Neural crest cell (in vitro differentiated cells): ENCODE measurements at places on chromosomes 5 and 9.

DNA sequence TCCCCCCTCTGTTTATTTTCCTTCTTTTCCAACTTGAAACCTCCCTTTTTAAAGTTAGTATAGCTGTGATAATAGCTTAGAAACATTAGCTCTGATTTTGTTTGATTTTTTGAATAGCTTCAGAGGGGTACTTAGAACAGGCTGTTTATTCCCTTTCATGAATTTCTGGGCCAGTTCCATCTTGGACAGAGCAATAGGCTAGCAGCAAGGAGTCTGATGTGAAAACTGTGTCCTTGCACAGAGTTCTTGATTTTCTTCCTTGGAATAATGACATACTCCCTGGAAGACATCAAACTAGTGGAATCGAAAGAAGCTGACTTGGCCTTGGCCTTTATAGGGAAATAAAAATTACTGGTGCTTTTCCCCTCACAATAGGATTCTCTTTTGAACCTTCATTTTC, 32.9 kb downstream of the NTRK2 start:
- H3K4me3 ChIP-seq = no peak overlapping the region
- no peaks in the 10 kb centered on the region for H3K27me3 ChIP-seq
- H3K4me1 ChIP-seq = peaks cover 21% of the 10 kb centered on the region

GRCh38 chr5:165029099-165029870, 1523.9 kb downstream of the MAT2B start:
- no peak overlapping the region for H3K4me3 ChIP-seq
- no peak for DNase-seq
- no peak overlapping the region for H3K27ac ChIP-seq
- no peaks in the 10 kb centered on the region for H3K27me3 ChIP-seq

- no peaks in the 10 kb centered on the region for H3K4me1 ChIP-seq
- DNase-seq = no peak
- H3K36me3 ChIP-seq = peaks cover 3% of the 10 kb centered on the region
These were observed 119.9 kb downstream of the FRMD3 start for GRCh38 chr9:83418283-83418682.

- H3K4me3 ChIP-seq = no peak overlapping the region
- DNase-seq = no peak
- peak overlapping the region; percentile 17 for H3K27ac ChIP-seq
- peaks cover 26% of the 10 kb centered on the region for H3K4me1 ChIP-seq
- H3K36me3 ChIP-seq = peaks cover 37% of the 10 kb centered on the region
These were observed 356.9 kb downstream of the SEMA5A start for GRCh38 chr5:9188956-9189355.

DNA sequence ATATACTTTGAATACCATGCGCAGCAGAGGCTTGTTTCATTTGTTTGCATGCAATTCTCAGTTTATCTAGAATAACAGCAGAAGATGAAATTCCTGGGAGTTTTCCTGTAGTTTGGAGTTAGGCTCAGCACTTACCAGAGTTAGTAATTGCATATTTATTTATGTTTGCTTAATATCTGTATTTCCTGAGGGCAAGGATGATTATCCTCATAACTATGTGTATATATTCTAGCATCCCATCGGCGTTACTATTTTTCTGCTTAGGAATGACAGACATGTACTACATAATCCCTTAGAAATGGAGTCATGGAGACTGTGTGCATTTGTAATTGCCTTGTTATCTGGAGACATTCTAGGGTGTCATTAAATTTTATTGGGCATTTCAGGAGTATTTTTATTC, 1184.8 kb downstream of the DTWD2 start:
- DNase-seq = no peak
- H3K4me3 ChIP-seq = no peak overlapping the region
- no peaks in the 10 kb centered on the region for H3K27me3 ChIP-seq
- peaks cover 2% of the 10 kb centered on the region for H3K36me3 ChIP-seq

- H3K4me3 ChIP-seq = no peak overlapping the region
- no peaks in the 10 kb centered on the region for H3K4me1 ChIP-seq
- H3K27ac ChIP-seq = no peak overlapping the region
These were observed 79.3 kb downstream of the SHB start for GRCh38 chr9:37989701-37990100.

- peaks cover 93% of the 10 kb centered on the region for H3K27me3 ChIP-seq
- H3K27ac ChIP-seq = no peak overlapping the region
- DNase-seq = no peak
- no peaks in the 10 kb centered on the region for H3K36me3 ChIP-seq
These were observed 281.5 kb upstream of the GRIA1 start for GRCh38 chr5:153209016-153209415.

DNA sequence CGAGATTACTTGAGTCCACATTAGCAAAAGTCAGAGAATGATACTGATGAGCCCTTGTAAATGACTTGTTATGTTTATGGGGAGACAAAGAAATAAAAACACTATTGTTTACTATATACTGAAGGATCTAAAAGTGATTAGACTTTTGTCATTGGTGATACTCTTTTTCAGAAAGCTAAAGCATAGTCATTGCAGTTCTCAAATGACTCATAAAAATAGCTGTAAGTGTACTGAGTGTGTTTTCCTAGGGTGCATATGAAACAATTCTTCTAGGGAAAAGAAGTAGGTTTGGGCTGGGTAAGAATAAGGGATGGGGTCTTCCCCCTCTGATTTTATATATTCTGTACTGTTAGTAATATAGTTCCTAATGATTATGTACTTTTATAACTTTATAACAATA, 32.6 kb downstream of the WDR36 start:
- DNase-seq = no peak
- no peaks in the 10 kb centered on the region for H3K4me1 ChIP-seq
- H3K36me3 ChIP-seq = peaks cover 15% of the 10 kb centered on the region
- H3K27ac ChIP-seq = no peak overlapping the region
- H3K27me3 ChIP-seq = no peaks in the 10 kb centered on the region

GRCh38 chr9:15069106-15069505, 158.9 kb upstream of the FREM1 start:
- H3K27me3 ChIP-seq = no peaks in the 10 kb centered on the region
- H3K4me1 ChIP-seq = peaks cover 5% of the 10 kb centered on the region
- DNase-seq = no peak

DNA sequence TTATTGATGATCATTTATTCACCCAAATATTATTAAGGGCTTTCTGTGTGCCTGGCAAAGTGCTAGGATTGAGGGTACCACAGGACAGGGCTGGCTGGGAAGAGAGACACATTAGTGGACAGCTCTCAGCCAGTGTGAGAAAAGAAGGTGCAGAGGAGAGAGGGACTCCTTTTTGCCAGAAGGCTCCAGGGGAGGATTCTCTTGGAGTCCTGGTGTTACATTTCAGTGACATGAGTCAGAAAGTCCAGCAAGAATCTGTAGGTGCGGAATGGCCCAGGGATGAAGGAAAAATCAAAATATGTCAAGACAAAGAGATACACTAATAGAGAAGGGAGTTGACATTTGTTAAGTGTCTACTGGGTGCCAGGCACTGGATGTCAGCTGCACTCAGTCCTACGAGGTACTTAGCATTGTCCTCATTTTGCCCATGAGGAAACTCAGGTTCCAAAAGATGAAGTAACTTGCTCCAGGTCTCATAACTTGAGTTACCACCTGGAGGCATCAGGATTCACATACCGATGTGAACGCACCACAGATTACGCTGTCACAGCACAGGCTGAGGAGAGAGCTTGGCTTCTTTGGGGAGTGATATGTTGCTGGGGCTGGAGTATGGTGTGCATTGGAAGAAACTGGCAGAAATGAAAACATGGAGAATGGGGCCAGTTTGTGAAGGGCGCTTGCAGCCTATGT, 60.5 kb downstream of the RASGRF2 start:
- no peaks in the 10 kb centered on the region for H3K4me1 ChIP-seq
- DNase-seq = no peak
- peaks cover 7% of the 10 kb centered on the region for H3K27me3 ChIP-seq
- H3K27ac ChIP-seq = no peak overlapping the region
- no peak overlapping the region for H3K4me3 ChIP-seq
